ENCODE measurements at places on chromosomes 13 and 19. TPM values are rescaled to one million over a fixed set of nuclear protein-coding genes. Genes with fewer than 3 reads are reported as not detected.

Gene UBE2L5
- total RNA-seq: not detected

Gene BORA
- total RNA-seq: 0.55 TPM

Gene SIGLECL1
- not detected for total RNA-seq

Gene FFAR3
- total RNA-seq: not detected

Gene COLGALT1
- total RNA-seq: 31.2 TPM

- peak; percentile 15 for DNase-seq
Observed at GRCh38 chr13:46386392-46387063, 524 bp downstream of the RUBCNL start.

DNA sequence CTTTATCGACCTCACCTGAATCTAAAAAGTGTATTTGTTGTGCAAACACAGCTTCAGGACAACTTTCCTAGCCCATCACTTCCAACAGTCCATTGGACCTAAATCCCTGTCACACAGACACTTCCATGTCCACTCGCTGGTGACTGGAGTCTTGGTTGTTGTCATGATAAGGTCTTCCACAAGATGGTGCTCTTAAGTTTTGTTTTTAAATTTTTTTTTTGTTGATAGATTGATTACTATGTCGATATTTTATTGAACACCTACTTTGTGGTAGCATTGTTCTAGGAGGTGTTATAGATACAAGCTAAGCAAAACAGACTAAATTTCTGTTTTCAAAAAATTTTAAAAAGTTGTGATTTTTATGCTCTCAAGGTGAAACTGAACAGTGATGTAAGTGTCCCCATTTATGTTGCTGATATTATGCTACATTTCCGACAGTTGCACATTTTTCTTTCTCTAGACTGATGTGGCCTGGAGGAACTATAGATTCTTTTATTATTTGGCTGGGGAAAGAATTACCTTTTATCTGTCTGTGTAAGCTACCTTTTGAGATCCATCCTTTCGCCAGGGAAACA is 8.1 kb upstream of the ERICH6B start:
- no peak for DNase-seq

GRCh38 chr13:30619731-30620130 is 2.0 kb downstream of the USPL1 start:
- DNase-seq: no peak

GRCh38 chr13:27644302-27644701 is 22.6 kb downstream of the POLR1D start:
- no peak for DNase-seq

DNA sequence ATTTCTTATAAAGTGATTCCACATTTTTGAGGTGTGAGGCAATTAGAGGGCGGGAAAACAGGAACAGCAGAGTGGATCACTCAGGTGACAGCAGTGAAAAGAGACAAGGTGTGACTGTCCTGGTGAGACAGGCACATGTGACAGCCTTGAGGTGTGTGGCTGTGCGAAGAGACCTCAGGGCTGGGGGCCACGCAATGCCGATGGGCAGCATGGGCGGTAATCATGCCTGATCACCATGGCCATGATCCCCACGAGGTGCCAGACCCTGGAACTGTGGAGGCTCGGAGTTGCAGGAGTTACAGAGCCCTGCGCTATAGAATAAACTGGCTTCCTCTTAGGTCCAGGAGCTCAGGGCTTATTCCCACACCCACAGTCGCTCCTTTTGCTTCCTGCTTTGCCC is 2.0 kb downstream of the SPACA6 start:
- DNase-seq: no peak

DNA sequence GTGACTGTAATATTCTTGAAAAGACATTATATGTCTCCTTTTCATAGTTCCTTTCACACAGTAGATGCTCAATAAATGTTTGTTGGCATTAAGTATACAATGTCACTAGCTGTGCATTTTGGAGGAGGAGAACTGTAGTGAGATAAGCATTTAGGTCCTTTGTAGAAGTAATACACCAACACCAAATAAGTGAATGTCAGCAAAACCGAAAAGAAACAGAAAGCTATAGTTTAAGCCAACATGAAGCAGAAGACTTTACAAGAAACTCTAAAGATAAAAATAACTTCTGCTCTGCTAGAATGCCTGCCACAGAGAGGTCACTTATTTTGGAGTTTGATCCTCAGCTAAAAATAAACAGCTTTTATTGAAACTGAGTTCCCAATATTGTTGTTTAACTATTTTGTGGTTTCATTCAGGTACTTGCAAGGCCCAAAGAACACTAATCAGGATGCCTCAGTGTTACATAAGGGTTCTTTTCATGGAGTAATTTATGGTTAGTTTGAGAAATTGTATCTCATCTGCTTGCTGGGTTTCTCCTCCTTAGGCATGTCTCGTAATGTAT is 86.2 kb downstream of the STARD13 start:
- no peak for DNase-seq

DNA sequence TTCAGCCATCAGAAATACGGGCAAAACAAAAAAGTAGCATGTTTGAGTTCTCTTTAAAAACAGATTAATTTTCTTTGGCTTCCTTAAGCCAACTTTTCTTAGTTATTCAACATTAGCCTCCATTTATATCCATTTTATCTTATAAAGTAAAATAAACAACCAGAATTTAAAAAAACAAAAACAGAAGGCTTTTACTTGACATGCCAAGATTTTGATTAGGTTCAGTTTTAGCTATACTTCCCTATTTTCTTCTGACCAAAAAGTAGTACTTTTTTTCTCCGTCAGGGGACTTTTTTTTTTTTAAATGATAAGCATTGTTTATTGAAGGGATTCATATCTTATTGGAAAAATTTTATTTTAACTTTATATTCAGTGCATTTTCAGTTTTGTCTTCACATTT is 18.1 kb downstream of the RNASEH2B start:
- no peak for DNase-seq
